ENCODE measurements at places on chromosomes 6 and 20. TPM values are rescaled to one million over a fixed set of nuclear protein-coding genes. Genes with fewer than 3 reads are reported as not detected.
A peak's percentile ranks its signal among the peaks of the same experiment; 100 is the strongest.

DNA sequence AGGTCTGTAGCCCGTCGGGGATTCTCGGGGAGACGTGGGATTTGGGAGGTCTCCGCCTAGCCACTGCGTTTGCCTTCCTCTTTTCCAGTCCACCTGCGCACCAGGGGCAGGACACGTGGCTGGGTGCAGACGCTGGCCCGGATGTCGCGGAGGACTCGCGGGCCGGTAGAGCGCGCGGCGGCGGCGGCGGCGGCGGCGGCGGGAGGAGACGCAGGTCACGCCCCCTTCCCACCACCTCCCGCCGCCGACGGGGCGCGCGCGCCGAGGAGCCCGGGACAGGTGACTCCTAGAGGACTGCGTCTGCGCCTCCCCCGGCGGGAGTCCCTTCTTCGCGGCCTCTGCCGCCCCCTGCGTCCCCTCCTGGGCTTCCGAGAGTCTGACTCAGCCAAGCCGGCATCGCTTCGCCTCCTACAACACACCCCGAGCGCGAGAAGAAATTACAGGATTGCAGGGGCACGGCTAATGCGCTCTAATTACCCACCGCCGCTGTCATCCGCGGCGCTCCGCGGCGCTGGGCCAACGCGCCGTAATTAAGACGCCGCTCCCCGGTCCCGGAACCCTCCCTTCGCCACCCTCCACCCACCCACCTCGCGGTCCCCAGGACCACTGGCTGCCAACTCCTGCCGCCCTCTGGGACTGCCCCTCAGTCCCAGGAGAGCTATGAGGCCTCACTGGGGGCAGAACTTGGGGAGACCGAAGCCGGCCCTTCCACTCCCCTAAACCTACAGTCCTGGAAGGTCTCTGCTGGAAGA lies 124.5 kb downstream of the MRPL14 start:
- H3K4me1 ChIP-seq = peaks cover 20% of the 10 kb centered on the region
- peak; percentile 49 for DNase-seq
- peak overlapping the region; percentile 76 for H3K4me3 ChIP-seq
- H3K27me3 ChIP-seq = peaks cover 49% of the 10 kb centered on the region
- no peaks in the 10 kb centered on the region for H3K36me3 ChIP-seq
- H3K27ac ChIP-seq = no peak overlapping the region

- no peak for DNase-seq
- H3K4me1 ChIP-seq = peaks cover 21% of the 10 kb centered on the region
- peak overlapping the region; percentile 81 for H3K27ac ChIP-seq
- no peaks in the 10 kb centered on the region for H3K27me3 ChIP-seq
Measured at GRCh38 chr6:158596861-158597260, 37.0 kb downstream of the TMEM181 start.

DNA sequence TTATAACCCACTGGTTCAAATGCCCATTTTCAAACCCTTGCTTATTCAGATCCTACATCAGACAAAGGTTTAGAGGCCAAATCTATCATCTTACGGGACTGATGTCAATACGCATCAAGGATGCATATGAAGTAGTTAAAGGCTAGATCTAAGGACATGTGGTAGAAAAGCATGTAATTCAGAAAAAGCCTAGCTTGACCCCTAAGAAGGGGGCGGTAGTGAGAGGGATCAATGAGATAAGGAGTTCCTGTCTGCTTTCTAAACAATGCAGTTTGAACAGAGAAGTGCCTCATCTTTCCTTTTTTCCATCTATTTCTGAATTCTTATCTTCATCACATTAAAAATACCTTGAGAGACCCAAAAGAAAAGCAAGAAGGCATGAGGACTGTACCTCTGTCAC lies 237.7 kb downstream of the ARHGAP18 start:
- H3K36me3 ChIP-seq = no peaks in the 10 kb centered on the region
- no peak for DNase-seq
- H3K4me3 ChIP-seq = no peak overlapping the region

DNA sequence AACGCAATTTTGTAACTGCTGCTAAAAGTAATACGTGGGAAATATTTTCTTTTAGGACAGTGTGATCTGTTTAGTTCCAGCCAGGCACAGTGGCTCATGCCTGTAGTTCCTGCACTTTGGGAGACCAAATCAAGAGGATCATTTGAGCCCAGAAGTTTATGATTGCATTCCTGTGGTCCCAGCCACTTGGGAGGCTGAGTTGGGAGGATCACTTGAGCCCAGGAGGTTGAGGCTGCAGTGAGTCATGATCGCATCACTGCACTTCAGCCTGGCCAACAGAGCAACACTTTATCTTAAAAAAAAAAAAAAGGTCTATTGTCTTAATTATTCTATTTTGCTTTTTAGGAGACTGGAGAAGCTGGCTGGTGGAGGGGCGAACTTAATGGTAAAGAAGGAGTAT lies 101.5 kb downstream of the CD2AP start:
- no peak overlapping the region for H3K4me3 ChIP-seq
- peaks cover 57% of the 10 kb centered on the region for H3K36me3 ChIP-seq
- no peak for DNase-seq
- no peaks in the 10 kb centered on the region for H3K27me3 ChIP-seq

DNA sequence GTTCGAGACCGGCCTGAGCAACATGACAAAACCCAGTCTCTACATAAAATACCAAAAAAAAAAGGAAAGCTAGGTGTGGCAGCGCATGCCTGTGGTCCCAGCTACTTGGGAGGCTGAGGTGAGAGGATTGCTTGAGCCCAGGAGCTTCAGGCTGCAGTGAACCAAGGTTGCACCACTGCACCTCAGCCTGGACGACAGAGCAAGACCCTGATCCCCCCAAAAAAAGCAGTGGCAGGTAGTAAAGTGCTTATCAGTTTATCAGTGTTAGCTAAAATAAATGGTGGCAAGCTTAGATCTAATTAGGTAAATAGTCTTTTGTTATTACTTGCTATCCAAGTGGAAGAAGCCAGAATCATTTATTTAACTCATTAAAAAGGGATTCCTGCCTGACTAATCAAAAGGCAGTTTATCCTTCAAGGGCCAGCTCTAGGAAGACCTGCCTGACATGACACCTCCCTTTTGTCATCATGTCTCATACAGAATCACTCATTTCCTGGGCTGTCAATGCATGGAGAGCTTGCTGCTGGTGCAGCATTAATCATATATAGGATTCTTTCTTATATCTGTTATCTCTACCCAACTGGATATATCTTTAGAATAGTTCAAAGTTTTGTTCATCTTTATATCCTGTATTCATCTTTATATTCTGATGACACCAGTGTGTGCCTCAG lies 9.6 kb downstream of the DSTN start:
- no peaks in the 10 kb centered on the region for H3K4me1 ChIP-seq
- H3K36me3 ChIP-seq = peaks cover 3% of the 10 kb centered on the region
- no peak overlapping the region for H3K4me3 ChIP-seq

- H3K27ac ChIP-seq = no peak overlapping the region
- H3K36me3 ChIP-seq = no peaks in the 10 kb centered on the region
- H3K27me3 ChIP-seq = no peaks in the 10 kb centered on the region
- peaks cover 4% of the 10 kb centered on the region for H3K4me1 ChIP-seq
- H3K4me3 ChIP-seq = no peak overlapping the region
Measured at GRCh38 chr6:54695815-54696214, 150.8 kb upstream of the FAM83B start.

- peak; percentile 14 for DNase-seq
- no peaks in the 10 kb centered on the region for H3K36me3 ChIP-seq
- H3K27ac ChIP-seq = peak overlapping the region; percentile 2
- no peaks in the 10 kb centered on the region for H3K27me3 ChIP-seq
Measured at GRCh38 chr6:170085475-170086401, 205.1 kb downstream of the DLL1 start.

DNA sequence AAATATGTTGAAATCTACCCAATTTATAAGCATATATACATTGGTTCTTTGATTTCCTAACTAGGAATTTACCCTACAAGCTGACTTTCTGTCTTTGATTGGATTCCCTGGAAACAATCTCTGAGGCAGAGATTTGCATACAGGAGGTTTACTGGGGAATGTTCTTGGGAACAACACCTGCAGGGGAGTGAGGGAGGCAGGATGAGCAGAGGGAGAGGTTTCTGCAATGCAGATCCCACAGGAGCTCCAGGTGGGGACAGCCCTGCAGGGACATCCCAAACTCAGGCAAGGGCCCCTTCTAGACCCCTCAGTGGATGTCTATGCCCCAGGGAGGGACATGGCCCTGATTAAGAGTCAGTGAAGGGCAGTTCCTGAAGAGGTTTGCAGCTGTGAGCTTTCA lies 95.2 kb upstream of the CCDC167 start:
- DNase-seq = no peak
- H3K27ac ChIP-seq = no peak overlapping the region
- H3K4me3 ChIP-seq = no peak overlapping the region
- peaks cover 1% of the 10 kb centered on the region for H3K27me3 ChIP-seq
- no peaks in the 10 kb centered on the region for H3K4me1 ChIP-seq

- no peak overlapping the region for H3K4me3 ChIP-seq
- peaks cover 19% of the 10 kb centered on the region for H3K36me3 ChIP-seq
- H3K27me3 ChIP-seq = no peaks in the 10 kb centered on the region
- no peak for DNase-seq
- no peaks in the 10 kb centered on the region for H3K4me1 ChIP-seq
- no peak overlapping the region for H3K27ac ChIP-seq
Measured at GRCh38 chr6:17851001-17851719, 136.3 kb downstream of the KIF13A start.

GRCh38 chr6:41502917-41503671 lies 43.1 kb upstream of the FOXP4 start:
- no peaks in the 10 kb centered on the region for H3K36me3 ChIP-seq
- peak overlapping the region; percentile 71 for H3K4me3 ChIP-seq

GRCh38 chr20:53354314-53354713 lies 239.3 kb downstream of the ZNF217 start:
- no peaks in the 10 kb centered on the region for H3K36me3 ChIP-seq
- no peaks in the 10 kb centered on the region for H3K4me1 ChIP-seq
- H3K4me3 ChIP-seq = no peak overlapping the region
- DNase-seq = no peak
- H3K27me3 ChIP-seq = peaks cover 3% of the 10 kb centered on the region
- H3K27ac ChIP-seq = no peak overlapping the region

DNA sequence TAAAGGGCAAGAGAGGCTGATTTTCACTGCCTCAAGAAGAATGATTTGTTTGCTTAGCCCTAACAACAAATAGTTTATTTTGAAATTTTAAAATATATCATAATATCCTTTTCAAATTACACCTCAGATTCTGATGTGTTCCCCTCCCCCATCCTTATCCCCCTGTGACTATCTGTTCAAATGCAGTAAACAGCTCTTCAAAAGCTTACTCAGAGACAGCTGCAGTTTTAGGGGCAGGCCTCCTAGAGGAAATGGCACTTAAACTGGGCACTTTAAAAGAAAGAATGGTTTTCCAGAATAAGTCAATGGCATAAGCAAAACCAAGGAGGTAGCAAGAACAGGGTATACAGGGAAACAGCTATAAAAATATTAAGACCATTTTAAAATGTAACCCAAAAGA lies 118.6 kb upstream of the UST start:
- no peak overlapping the region for H3K4me3 ChIP-seq
- H3K27ac ChIP-seq = no peak overlapping the region
- H3K27me3 ChIP-seq = no peaks in the 10 kb centered on the region
- H3K4me1 ChIP-seq = peaks cover 18% of the 10 kb centered on the region
- H3K36me3 ChIP-seq = no peaks in the 10 kb centered on the region

DNA sequence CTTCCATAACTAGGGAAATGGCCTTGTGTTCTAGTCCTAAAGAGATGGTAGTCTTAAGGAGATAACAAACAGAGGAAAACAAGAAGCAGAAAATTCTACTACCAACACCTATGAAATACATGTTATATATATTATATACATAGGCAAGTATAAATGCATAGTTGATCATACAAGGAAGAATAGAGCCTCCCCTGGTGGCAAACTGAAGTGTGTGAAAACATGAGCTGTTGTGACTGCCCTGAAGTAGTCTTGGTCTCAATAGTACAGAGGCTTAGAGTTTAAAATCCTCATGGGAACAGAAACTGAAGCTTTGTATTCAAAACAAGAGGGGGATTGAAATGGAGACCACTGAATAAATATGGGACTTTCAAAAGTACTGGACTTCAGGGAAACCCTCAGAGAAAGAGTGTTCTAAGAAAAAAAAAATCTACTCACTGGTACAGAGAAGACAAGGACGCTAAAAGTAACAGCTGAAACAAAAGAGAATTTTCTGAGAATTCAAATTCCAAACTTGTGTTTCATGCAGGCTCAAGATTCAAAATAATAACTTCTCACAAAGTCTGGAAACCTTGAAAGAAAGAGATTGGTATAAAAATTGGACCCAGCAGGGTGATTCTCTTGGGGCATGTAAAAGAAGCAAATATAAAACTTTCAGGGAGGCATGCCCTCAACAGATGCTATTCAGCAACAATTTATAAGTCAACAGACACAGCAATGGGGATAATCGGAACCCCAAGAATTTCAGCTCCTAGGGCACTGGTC lies 59.7 kb upstream of the SAMD3 start:
- no peak overlapping the region for H3K27ac ChIP-seq
- no peaks in the 10 kb centered on the region for H3K36me3 ChIP-seq

GRCh38 chr6:40724886-40725285 lies 137.7 kb upstream of the LRFN2 start:
- peaks cover 13% of the 10 kb centered on the region for H3K4me1 ChIP-seq
- H3K27ac ChIP-seq = no peak overlapping the region
- H3K4me3 ChIP-seq = no peak overlapping the region
- peaks cover 2% of the 10 kb centered on the region for H3K27me3 ChIP-seq
- no peaks in the 10 kb centered on the region for H3K36me3 ChIP-seq

DNA sequence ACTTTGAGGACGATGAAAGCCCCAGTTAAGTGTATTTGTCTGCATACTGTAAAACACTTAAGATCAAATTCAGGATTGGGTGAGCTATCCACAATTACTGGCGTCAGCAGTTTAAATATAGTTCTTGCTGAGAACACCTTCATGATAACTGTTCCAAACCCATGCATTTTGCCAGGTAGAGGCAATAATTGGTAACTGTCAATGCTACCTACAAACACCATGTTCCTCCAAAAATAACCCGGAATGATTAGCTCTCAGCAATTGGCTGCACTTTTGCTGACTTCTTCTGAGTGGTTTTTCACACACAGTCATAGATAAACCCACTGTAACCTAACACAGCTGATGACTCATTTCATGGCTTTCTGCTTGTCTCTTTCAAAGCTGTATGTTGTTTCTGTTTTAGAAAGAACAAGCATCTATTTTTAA lies 1358.6 kb upstream of the GJE1 start:
- no peaks in the 10 kb centered on the region for H3K27me3 ChIP-seq
- no peaks in the 10 kb centered on the region for H3K4me1 ChIP-seq
- no peak overlapping the region for H3K27ac ChIP-seq
- DNase-seq = no peak
- no peak overlapping the region for H3K4me3 ChIP-seq

GRCh38 chr6:46129291-46129628 lies 529 bp upstream of the ENPP4 start:
- DNase-seq = no peak
- H3K27ac ChIP-seq = peak overlapping the region; percentile 87
- peak overlapping the region; percentile 95 for H3K4me3 ChIP-seq
- H3K27me3 ChIP-seq = no peaks in the 10 kb centered on the region

GRCh38 chr6:106182455-106182854 lies 96.3 kb downstream of the PRDM1 start:
- H3K27me3 ChIP-seq = no peaks in the 10 kb centered on the region
- H3K4me1 ChIP-seq = peaks cover 34% of the 10 kb centered on the region
- peaks cover 11% of the 10 kb centered on the region for H3K36me3 ChIP-seq
- DNase-seq = no peak
- no peak overlapping the region for H3K4me3 ChIP-seq

Gene PLN
- total RNA-seq = not detected

Gene YIPF3
- total RNA-seq = 51.7 TPM

Gene SIGLEC1
- total RNA-seq = not detected

Gene CDSN
- not detected for total RNA-seq

Gene PCED1A
- total RNA-seq = 59.1 TPM

Gene ZSCAN16
- 12.6 TPM for total RNA-seq

Gene DACT2
- total RNA-seq = not detected

Gene DEFB121
- not detected for total RNA-seq
